ENCODE measurements at places on chromosomes 16 and 17.
A peak's percentile ranks its signal among the peaks of the same experiment; 100 is the strongest.

- DNase-seq: no peak
Measured at GRCh38 chr17:2138761-2139160, 83.9 kb downstream of the HIC1 start.

DNA sequence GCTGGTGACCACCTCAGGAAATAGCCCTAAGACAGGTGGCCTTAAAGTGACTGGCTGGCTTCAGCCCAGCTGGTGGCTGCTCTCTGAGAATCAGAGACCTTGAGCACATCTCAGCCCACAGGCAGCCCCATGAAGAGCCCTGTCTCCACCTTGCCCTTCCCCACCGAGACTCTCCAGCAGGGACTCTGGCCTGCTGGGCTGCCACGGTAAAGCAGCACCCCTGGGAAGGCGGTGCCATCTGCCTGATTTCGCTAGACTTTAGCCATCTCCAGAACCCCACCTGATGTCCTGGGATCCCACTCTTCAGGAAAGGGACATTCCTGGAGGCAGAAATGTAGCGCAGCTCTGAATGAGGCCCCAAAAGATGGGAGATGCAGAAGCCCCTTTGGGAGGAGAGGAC lies 45.2 kb upstream of the LGALS9 start:
- no peak for DNase-seq

DNA sequence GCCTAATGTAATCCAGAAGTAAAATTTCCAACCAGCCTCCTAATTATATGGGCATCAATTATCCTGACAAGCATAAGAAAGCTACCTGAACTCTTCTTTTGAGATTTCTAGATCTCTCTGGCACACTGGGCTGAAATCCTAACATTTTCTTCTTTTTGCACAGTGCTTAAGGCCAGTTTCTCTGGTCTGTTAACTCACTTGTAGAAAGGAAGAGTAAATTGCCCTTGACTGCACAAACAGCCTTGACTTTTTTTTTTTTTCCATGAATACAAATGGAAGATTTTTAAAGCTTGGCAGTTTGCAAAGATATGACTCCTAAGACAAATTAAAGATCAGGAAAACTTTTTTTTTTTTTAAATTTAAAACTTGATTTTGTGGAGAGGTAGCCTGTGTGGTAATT lies 291.2 kb upstream of the MON1B start:
- no peak for DNase-seq

- no peak for DNase-seq
Measured at GRCh38 chr16:56262551-56263245, 71.4 kb downstream of the GNAO1 start.

- no peak for DNase-seq
Measured at GRCh38 chr16:49351096-49351487, 22.5 kb upstream of the C16orf78 start.

DNA sequence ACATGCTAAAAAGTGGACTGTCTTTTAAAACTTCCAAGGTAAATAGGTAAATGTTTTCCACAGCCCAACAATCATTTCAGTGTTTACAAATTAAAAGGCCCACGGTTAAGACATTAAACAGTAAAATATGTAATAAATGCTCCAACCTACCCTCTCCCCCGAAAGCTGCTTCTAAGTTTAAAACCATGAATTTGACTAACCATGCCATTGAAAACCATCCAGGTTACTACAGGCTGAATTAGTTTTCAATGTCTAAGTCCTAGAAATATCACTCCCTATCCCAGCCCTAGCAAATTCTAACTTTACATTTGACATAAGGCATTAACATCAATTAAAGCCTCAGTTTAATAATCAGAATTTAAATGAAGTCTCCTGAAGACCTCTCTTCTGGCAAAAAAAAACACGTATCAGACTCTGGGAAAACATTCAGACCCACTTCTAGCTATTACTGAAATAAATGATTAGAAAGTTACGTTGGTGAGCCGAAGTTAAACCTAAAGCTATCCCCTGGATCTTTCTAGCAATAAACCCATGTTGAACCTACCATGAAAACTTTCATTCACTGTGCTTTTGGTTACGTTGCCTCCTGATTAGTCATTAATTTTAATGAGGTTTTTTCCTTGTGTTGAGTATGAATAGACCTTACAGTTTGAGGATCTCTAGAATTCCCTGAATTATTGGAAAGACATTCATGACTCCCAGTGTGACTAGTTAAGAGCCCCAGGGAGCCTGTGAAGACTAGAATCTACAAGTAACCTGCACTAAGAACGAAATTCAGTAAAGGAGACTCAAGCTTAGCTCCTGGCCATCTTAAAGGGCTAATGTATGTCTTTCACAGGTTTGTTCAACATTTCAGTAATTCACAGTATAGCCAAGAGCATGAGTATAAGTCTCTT lies 1.7 kb upstream of the POLG2 start:
- peak; percentile 68 for DNase-seq

- DNase-seq: no peak
Measured at GRCh38 chr16:24721830-24722238, 7.6 kb upstream of the TNRC6A start.

DNA sequence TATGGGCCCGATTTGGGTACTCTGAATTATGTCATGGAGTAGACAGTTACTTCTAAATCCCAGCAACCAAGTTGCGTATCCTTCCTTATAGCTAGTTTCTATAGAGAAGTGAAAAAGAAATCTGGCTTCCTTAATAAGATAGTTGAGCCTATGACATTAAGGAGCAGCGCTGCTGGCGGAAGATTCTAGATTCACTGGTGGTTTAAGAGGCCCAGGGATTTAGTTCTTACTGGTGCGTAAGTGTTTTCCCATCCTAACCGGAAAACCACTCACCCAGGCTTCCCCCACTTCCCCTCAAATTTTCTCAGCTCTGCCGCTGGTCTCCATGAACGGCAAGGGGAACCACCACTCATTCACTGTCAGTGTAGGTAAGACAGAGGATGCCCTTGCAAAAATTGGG lies 230.4 kb downstream of the CPPED1 start:
- no peak for DNase-seq

DNA sequence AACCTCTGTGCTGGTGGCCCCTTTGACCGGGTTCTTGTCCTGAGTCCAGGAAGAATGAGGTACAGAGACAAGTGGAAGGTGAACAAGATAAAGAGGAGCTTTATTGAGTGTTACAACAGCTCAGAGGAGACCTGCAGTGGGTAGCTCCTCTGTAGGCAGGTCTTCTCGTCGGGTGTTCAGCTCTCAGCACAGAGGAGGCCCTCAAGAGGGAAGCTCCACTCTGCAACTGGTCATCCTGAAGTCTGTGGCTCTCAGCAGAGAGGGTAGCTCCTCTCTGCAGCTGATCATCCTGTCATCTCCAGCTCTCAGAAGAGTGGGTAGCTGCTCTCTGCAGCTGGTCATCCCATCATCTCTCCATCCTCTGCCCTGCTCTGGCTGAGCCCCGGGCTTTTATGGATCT lies 39.7 kb downstream of the SCPEP1 start:
- DNase-seq: no peak

- DNase-seq: no peak
Measured at GRCh38 chr16:12377497-12377896, 401.0 kb downstream of the SNX29 start.

GRCh38 chr16:65745201-65745708 lies 621.2 kb upstream of the CDH5 start:
- no peak for DNase-seq

- no peak for DNase-seq
Measured at GRCh38 chr16:23771642-23772041, 16.8 kb downstream of the CHP2 start.

DNA sequence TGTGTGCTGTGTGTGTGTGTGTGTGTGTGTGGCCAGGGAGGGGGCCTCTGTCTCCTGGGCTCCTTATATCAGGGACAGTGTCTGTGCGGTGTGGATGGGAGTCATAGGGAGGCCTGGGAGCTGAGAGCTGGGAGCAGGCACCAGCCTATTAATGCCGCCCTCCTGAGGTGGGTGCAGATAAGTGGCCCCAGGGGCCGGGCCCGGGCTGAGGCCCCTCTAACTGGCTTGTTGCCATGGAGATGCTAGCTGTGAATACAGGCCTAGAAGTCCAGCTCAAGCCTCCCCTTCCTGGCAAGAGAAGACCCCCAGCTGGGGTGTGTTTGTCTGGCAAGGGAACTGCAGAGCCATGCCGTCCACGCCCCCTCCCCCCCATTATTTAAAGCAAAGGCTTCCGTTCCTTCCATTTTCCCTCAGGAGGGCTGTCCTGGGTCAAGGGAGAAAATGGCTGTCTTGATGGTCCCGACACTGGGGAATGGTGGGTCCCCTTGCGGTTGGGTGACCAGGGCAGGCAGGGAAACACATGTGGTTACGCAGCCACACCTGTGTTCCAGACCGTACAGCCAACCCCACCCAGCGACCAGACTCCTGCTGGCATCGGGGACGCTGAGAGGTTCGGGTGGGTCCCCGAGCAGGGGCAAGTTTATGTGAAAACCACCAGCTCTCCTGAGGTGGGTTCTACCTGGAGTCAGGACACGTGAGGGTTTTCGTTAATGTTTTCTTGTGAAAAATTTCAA lies 141.1 kb downstream of the MRM1 start:
- no peak for DNase-seq

DNA sequence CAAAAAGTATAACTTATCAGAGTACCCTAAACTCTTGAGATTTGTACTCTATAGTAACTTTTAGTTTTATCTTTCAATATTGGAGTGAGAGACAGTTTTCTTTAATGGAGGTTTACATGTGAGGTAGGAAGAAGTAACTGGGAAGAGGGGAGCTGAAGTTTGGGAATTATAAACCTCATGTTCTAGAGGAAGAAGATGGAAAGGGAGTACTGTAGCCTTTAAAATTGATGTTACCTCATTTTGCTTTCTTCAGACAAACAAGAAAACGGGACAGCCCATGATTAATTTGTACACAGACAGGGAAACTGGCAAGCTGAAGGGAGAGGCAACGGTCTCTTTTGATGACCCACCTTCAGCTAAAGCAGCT lies 9.5 kb downstream of the FUS start:
- no peak for DNase-seq

DNA sequence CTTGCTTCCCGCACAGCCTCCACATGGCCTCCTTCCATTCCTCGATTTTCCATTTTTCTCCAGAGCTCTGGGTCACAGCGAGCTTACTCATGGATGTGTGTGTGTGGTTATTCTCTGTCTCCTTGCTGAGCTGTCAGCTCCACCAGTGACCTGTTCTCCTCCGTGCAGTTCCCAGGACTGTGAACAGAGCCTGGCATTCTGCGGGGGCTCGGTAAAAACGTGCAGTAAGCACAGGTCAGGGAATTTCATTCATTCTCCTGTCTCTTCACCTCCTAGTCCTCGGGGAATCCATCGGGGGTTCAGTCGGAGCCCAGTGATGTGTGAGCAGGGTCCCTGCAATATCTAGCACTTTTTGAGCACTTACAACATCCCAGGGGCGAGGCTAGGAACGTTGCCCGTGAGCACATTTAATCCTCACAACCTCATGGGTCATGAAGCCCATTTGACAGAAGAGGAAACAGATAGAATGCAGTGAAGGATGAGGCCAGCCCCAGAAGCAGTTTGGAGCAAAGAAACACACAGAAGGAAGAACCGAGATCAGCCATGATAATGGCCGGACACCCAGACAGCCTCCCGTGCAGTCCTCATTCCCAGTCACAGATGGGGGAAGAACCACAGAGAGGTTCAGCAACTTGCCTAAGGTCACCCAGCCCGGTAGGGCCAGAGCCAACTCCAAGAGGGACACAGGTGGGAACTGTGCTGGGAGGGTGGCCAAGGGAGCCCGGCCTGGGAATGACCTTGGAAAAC lies 183.2 kb upstream of the GSE1 start:
- DNase-seq: no peak

Data from foreskin melanocyte (primary cell).